ENCODE measurements at places on chromosomes 1 and 21.

DNA sequence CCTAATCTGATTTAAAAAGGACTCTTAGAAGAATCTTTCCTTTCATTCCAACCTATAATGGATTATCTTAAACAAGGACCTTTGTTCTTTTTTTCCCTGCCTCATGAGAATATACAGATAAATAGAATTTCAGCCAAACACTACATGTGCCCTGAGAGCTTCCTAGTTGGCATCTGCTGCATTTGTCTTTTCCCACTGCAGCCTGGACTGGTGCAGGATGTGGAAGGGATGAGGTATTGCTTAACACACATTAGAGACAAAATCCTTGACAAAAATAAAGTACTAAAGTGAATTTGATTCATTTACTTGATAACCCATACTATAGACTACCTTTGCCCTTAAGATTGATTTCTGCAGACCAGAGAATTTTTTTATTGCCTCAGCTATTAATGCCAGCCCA lies 59.5 kb downstream of the PALMD start:
- DNase-seq, result no peak

- DNase-seq, result no peak
These were observed 38.2 kb downstream of the TNFSF4 start for GRCh38 chr1:173168941-173169340.

GRCh38 chr21:36747041-36747814 lies 48.3 kb downstream of the SIM2 start:
- DNase-seq, result no peak

DNA sequence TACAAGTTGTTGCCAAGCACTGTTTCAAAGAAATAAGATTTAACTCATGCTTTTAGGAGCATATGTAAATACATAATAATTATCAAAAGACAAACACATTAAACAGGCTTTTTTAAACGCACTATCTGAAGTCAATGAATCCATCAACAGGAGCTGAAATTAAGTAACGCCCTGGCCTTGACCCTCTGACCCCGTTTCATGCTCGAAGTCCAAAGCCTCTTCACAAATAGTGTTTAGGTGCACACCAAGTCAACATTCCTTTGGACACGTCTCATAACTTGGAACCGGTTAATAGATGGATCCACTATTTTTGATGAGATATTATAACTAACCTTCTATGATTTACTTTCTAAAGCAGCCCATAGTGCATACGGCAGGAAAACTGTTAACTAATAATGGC lies 209.3 kb downstream of the GABPA start:
- no peak for DNase-seq

GRCh38 chr1:247118946-247119446 lies 14.8 kb upstream of the ZNF669 start:
- DNase-seq, result no peak

DNA sequence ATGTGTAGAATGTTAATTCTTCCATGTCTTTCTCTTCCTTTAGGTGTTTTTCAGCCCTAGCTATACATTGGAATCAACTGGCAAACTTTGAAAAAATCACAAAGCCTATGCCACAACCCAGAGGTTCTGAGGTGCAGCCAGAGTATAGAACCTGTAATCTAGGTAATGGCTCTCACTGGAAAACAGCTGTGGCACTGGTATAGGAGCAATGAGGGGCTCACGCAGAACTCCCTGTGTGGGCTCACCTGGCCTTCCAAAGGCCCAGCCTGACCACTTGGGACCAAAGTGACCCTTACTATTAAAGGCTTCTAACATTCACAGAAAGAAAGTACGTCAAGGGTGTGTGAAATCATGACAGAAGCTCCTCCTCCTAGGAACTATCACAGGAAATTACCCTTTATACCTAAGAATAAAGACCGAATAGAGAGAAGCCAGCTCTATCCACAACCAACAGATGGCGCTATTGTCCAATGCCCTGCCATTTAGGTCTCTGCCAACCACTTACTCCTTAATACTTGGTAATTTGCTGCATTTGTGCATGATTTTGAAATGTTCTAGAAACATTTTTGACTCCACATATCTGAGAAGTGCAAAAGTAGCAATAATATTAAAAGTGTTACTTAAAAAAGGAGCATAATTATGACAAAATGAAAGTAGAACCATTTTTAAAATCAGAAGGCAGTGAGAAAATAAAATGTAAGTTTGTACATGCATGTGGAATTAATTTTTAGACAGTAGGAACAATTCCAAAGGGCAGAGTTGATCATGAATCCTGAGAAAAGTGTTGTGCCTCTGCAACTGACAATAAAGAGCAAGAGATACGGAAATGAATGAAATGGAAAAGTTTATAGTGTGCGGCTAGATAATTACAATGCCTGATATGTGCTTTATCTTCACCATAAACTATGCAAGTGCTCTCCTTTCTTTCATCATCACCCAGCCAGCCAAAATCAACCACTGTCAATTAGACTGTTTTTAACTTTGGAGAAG lies 93.1 kb upstream of the HAO2 start:
- DNase-seq, result no peak

DNA sequence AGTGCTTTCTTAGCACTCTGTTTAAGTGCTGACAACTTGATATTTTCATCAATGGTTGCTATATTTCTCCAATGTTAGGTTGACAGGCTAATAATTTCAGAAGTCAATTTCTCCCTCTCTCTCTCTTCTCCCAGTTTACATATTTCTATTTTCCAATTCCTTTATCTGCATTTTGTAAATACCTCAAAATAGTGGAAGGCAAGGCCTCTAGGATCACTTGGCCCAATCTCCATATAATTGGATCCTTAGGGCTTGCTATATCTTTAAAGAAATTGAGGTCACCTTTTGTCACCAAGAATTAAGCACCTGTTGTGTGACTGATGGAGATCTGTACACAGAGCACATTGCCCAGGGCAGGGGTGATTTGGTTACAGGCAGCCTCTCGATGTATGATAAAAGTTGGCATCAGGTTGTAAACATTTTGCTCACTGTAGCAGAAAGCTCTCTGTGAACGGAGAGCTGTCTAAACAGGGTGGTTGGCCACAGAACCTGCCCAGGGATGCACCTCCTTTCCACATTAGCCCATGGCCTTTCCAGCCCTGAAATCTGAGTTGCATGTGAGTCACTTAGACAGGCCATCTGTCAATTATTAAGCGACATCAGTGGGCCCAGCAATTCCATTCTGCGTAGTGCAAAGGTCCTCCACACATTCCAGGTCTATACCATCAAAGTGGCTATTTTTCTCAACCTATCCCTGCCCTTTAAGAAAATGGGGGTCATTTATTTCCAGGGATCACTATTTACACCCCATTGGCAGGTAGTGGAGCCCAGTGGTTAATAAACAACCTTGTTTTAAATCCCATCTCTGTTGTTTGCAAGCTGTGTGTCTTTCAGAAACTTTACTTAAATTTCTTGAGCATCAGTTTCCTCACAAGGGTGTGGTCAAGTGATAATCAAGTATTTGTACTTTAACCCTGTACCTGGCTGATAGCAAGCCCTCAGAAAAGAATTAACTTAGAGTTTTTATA lies 29.1 kb upstream of the IRF2BP2 start:
- no peak for DNase-seq

DNA sequence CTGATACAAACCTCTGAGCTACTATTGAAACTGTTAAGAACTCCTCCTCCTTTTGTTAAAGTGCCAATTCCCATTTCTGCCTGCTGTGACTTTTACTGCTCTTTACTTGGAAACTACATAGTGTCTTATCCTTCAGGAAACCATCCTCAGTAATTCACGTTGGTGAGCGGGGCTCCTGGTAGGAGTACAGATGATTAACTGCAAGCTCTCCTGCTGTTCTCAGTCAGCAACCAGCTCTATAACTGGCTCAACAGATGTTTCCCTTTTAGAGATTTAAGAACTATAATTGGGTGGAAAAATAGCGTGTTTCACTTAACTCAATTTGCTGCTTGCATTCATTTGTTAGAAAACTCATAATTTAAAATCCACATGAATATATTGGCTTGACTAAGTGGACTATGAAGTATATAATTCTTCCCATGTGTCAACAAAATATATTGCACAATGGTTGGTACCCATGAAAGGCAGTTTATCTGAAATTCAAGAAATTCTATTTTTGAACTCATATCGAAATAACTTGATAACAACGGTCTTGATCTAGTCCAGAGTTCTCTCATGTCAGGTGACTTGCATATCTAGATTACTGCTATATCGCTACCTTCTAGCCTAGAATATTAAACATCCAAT lies 574.0 kb downstream of the KCNT2 start:
- no peak for DNase-seq

GRCh38 chr1:13830616-13831280 lies 130.8 kb downstream of the PRDM2 start:
- no peak for DNase-seq

DNA sequence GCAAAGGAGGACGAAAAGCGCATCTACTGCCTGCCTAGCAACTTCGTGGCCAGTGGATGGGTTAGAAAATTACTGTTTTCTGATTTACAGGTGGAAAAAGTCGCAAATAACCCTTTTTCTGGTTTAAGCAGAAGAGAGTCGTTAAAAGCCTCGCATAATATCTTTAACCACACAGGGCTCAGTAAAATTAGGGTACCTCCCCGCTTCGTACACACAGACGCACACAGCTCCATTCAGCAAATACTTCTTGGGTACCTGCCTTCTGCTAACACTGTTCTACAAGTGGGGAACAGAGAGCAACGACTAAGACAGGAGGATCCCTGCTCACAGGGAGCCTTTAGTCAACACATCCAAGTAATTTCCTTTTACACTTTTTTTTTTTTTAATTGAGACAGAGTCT lies 704 bp downstream of the ALG6 start:
- no peak for DNase-seq

- no peak for DNase-seq
These were observed 15.5 kb downstream of the ETS2 start for GRCh38 chr21:38821248-38821647.

- peak; percentile 49 for DNase-seq
These were observed 7.4 kb downstream of the SEMA4A start for GRCh38 chr1:156160743-156161171.

DNA sequence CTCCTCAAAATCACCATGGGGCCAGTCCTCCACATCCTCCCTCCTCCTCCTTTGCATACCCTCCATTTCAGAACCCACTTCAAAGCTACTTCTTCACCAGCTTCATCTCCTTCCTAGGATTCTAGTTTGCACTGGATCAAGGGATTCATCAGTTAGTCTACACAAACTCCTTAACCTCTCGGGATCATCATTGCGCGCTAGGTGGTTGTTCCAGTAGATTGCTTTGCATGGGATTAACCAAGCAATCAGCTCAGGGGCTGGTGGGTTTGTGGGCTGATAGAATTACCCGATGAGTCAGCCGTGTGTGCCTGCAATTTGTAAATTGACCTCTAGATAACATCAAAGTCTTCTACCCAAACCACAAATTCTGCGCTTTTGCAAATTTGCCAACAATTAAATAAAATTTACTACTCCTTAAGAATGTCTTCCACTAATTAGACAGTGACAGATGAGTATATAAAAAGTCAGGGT lies 7.7 kb downstream of the KANK4 start:
- DNase-seq, result no peak

- no peak for DNase-seq
These were observed 80.5 kb downstream of the VCAM1 start for GRCh38 chr1:100799954-100800612.

DNA sequence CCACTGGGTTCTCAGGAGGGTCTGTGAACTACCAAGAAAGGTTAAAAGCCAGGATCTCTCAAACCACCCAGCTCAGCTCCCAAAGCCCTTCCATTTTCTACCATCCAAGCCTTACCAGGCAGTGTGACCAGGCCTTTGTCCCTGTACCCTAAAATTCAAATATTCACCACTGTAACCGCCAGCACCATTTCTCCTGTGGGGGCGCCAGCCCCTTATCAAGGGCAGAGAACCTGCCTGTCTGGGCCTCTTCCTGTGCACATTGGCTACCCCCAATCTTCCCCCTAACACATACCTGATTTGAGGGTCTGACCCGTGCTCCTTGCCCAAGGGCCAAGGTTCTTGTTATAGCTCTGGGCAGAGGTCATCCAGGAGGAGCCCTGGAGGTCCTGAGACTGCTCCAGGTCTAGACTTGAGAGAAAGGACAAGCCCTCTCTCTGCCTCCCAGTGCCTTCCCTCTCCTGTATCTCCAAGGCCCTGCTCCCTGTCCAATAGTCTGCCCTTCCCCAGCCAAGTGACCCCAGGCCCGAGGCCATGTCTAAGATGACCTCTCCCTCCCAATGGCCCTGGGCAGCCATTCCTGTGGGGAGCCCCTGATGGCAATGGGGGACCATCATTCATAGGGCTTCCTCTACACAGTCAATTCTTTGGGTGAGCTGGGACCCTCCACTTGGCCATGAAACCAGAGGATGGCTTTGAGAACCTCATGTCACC lies 78.5 kb downstream of the FHAD1 start:
- no peak for DNase-seq

GRCh38 chr1:65079941-65080340 lies 68.1 kb upstream of the AK4 start:
- no peak for DNase-seq

DNA sequence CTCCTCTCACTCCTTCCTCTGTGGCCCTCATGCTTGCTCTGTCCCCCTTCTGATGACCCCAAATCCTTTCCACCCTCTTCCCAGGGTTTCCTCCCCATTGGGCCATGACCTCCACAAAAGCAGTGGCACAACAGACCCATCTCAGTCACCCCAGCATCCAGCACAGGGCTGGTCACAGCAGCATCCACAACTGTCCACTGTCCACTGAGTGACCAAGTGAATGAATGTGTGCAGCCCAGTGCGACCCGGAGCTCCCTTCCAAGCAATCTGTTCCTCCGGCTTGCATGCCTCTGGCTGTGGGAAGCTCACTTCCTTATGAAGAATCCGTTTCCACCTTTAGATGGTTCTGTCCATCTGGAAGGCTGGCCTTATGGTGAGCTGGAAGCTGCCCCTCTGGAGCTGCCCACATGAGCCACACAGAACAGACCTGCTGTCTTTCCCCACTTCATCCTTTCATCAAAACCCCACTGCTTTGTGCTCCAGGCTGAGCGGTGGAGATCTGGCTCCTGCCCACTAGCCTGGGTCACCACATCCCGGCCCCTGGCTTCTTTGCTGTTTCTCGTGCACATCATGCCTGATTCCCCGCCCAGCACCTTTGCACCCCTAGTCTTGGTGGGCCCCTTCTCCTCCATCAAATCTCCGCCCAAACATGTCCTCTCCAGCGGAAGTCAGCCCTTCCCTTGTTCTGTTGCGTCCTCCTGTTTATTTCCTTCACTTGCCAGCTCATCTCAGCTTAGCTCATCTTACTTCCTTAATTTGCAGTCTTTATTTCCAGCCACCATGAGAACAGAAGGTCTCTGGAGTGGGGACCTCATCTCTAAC lies 56.4 kb downstream of the EDN2 start:
- no peak for DNase-seq

GRCh38 chr21:33374450-33375096 lies 28.6 kb upstream of the IFNGR2 start:
- DNase-seq, result peak; percentile 34

DNA sequence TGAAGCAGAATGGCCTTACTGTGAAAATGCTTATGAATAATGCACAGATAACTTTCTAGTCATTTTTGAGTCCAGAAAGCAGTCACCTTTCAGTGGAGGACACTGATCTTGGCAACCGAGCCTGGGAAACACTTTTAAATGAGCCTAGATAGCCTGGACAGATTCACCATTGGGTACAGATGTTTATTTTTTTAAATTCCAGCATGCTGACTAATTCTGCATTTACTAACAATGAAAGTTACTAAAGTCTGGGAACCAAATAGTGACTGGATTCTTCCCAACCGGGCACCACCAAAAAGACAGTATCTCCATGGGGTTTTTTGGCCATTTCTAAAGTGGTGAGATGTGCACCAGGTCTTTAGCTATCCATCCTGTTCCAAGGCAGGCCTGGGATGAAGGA lies 3.3 kb upstream of the FMOD start:
- no peak for DNase-seq

- DNase-seq, result no peak
These were observed 12.5 kb downstream of the NR5A2 start for GRCh38 chr1:200039849-200040474.

- no peak for DNase-seq
These were observed 2.8 kb downstream of the CD48 start for GRCh38 chr1:160708801-160709200.
